ENCODE measurements at places on chromosomes 5 and 9. TPM values are rescaled to one million over a fixed set of nuclear protein-coding genes. Genes with fewer than 3 reads are reported as not detected.

The MYORG gene
- total RNA-seq: 94.5 TPM

The SLC4A9 gene
- total RNA-seq: 0.86 TPM

GRCh38 chr9:93092251-93092991 lies 3.6 kb upstream of the CARD19 start:
- DNase-seq: no peak

GRCh38 chr5:177390363-177391300 lies 6.4 kb downstream of the SLC34A1 start:
- peak; percentile 88 for DNase-seq

- DNase-seq: no peak
Measured at GRCh38 chr5:465591-466403, 22.8 kb downstream of the EXOC3 start.

DNA sequence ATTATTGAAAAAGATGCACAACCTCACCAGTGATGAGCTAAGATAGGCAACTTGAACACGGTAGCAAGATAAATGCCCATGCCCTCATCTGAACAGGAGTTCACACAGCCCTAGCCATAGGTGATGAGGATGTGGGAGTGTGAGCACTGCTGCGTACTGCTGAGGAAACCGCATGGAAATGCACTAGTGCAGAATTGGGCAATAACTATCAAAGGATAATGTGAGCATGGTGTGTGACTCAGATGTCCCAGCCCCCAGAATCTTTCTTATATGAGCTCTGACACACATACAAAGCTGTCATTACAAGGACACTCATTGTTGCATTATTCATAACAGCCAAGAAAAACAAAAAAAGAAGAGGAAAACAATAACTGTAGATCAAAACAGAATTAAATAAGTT lies 521.2 kb downstream of the IRX1 start:
- DNase-seq: no peak
